ENCODE measurements at places on chromosomes 2 and 18.

- H3K4me1 ChIP-seq: no peaks in the 10 kb centered on the region
- H3K4me3 ChIP-seq: no peak overlapping the region
- no peak for DNase-seq
- peaks cover 37% of the 10 kb centered on the region for H3K27me3 ChIP-seq
- H3K36me3 ChIP-seq: no peaks in the 10 kb centered on the region
Measured at GRCh38 chr2:75431763-75432162, 129.0 kb downstream of the EVA1A start.

- H3K27ac ChIP-seq: no peak overlapping the region
- no peak overlapping the region for H3K4me3 ChIP-seq
- no peaks in the 10 kb centered on the region for H3K27me3 ChIP-seq
- no peaks in the 10 kb centered on the region for H3K4me1 ChIP-seq
- no peak for DNase-seq
- H3K36me3 ChIP-seq: no peaks in the 10 kb centered on the region
Measured at GRCh38 chr2:145380436-145381017, 860.6 kb upstream of the ZEB2 start.

- DNase-seq: peak; percentile 73
- H3K4me1 ChIP-seq: no peaks in the 10 kb centered on the region
- no peaks in the 10 kb centered on the region for H3K27me3 ChIP-seq
- no peaks in the 10 kb centered on the region for H3K36me3 ChIP-seq
- H3K27ac ChIP-seq: peak overlapping the region; percentile 50
Measured at GRCh38 chr2:181715033-181715630, 34.8 kb upstream of the NEUROD1 start.

DNA sequence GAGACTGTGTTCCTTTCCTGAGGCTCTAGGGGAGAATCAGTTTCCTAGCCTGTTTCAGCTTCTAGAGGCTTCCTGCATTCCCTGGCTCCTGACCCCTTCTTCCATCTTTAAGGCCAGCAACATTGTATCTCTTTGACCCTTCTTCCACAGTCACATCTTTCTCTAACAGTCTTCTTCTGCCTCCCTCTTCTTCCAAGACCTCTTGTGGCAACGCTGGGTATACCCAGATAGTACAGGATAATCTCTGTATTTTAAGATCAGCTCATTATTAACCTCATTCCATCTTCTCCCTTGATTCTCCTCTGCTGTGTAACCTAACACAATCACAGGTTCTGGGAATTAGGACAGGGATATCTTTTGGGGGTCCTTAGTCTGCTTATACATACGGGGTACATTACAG lies 8.9 kb upstream of the MYL12A start:
- H3K27ac ChIP-seq: no peak overlapping the region

DNA sequence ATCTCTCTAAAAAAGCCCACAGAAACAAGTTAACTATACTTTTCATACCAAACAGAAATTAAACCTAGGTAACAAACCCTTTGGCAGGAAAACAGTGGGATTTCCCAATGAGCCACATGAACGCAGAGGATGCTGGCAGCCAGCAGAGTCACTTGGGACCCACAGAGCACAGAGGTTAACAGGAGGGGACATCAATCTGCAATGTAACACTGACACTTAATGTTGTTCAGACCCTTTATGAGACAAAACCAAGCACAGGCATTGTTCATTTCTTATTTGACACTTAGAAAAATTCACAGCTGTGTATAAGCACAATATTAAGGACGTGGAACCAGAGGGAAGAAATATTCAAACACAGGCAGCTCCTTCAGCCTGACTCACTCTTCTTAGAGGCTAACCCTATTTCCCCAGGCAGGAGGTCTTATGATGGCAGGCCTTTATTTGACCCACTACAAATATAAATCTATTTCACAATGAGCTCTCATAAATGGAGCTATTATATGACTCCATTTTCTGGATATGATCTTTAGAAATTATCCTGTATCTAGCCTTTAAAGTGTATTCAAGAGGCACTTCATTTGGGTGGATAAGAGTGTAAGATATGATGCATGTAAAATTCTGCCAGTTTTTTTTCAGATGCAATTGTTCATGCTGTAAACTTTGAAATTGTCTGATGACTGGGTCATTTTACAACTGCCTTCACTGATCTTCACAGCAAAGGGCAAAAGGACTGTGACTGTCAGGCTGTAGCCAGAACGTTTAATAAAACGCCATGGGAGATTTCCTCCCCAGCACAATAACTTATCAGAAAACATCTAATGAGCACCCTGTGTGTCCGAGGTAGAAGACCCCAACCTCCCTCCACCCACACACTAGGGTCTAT lies 132.8 kb upstream of the SATB2 start:
- DNase-seq: no peak
- H3K4me3 ChIP-seq: no peak overlapping the region
- peaks cover 5% of the 10 kb centered on the region for H3K27me3 ChIP-seq
- H3K36me3 ChIP-seq: no peaks in the 10 kb centered on the region
- H3K4me1 ChIP-seq: no peaks in the 10 kb centered on the region

DNA sequence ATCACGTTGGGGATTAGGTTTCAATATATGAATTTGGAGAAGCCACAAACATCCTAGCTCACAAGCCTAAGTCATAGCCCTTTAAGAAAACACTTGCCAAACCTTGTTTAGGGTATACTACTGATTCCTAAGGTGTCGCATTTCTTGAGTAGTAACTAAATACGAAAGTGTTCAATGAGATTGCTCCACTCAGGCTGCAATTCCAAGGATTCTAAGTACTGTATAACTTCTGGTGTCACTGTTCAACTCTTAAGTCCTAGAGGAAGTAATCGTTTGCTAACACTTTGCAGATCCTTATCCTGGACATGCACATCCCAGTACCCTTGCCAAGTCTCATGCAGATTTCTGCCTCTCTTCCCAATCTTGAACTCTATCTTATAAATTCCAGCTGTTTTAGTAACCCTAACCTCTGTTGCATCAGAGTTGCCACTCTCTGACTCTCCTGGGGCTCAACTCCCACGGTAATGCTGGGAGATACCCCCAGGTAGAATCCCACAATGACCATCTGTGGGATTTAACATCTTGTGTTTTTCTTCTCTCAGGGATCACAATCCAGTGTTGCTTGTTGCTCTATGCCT lies 122.4 kb downstream of the HIBCH start:
- no peaks in the 10 kb centered on the region for H3K27me3 ChIP-seq
- H3K4me1 ChIP-seq: no peaks in the 10 kb centered on the region
- peaks cover 6% of the 10 kb centered on the region for H3K36me3 ChIP-seq

GRCh38 chr2:42829671-42830440 lies 37.5 kb upstream of the HAAO start:
- peaks cover 11% of the 10 kb centered on the region for H3K4me1 ChIP-seq
- H3K27ac ChIP-seq: no peak overlapping the region
- peaks cover 16% of the 10 kb centered on the region for H3K27me3 ChIP-seq
- no peak overlapping the region for H3K4me3 ChIP-seq
- no peak for DNase-seq
- H3K36me3 ChIP-seq: no peaks in the 10 kb centered on the region

- H3K36me3 ChIP-seq: no peaks in the 10 kb centered on the region
- peaks cover 5% of the 10 kb centered on the region for H3K27me3 ChIP-seq
- H3K4me1 ChIP-seq: no peaks in the 10 kb centered on the region
Measured at GRCh38 chr18:38900445-38900844, 1334.8 kb upstream of the CELF4 start.

GRCh38 chr2:233329489-233330135 lies 22.0 kb downstream of the SAG start:
- H3K36me3 ChIP-seq: no peaks in the 10 kb centered on the region
- no peak overlapping the region for H3K4me3 ChIP-seq
- DNase-seq: no peak
- H3K4me1 ChIP-seq: peaks cover 21% of the 10 kb centered on the region
- no peak overlapping the region for H3K27ac ChIP-seq

- H3K4me1 ChIP-seq: peaks cover 18% of the 10 kb centered on the region
- no peak for DNase-seq
- peaks cover 19% of the 10 kb centered on the region for H3K27me3 ChIP-seq
- peak overlapping the region; percentile 90 for H3K4me3 ChIP-seq
- peaks cover 7% of the 10 kb centered on the region for H3K36me3 ChIP-seq
- H3K27ac ChIP-seq: no peak overlapping the region
Measured at GRCh38 chr18:80147037-80147417, 38.0 kb downstream of the ADNP2 start.

GRCh38 chr2:118089139-118089800 lies 999 bp downstream of the INSIG2 start:
- peak; percentile 42 for DNase-seq
- H3K27me3 ChIP-seq: no peaks in the 10 kb centered on the region
- peaks cover 17% of the 10 kb centered on the region for H3K4me1 ChIP-seq

- no peaks in the 10 kb centered on the region for H3K27me3 ChIP-seq
- H3K4me3 ChIP-seq: no peak overlapping the region
- DNase-seq: no peak
Measured at GRCh38 chr2:48551548-48551947, 21.6 kb downstream of the STON1 start.

GRCh38 chr18:14093307-14093915 lies 38.8 kb downstream of the ZNF519 start:
- DNase-seq: no peak
- H3K4me3 ChIP-seq: no peak overlapping the region
- H3K27ac ChIP-seq: no peak overlapping the region
- peaks cover 12% of the 10 kb centered on the region for H3K4me1 ChIP-seq

DNA sequence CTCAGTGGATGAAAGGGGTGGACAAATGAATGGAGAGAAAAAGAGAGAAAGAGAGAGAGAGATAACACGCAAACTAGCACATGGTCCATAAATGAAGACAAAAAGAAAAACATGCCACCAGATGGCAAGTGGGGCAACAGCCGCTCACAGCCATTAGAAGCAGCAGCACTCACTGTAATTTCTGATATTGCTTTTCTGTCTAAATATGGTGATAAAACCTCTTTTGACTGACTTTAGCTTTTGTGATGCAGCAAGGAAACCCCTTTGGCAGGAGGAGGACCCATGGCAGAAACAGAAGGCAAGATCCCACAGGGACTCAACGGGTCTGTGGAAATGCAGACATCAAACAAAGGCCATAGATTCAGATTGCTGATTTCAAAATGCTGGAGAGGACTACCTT lies 88.0 kb upstream of the CDH20 start:
- H3K36me3 ChIP-seq: no peaks in the 10 kb centered on the region
- H3K4me1 ChIP-seq: no peaks in the 10 kb centered on the region
- H3K4me3 ChIP-seq: no peak overlapping the region
- DNase-seq: no peak
- H3K27ac ChIP-seq: no peak overlapping the region
- H3K27me3 ChIP-seq: no peaks in the 10 kb centered on the region

- H3K27ac ChIP-seq: no peak overlapping the region
- no peak overlapping the region for H3K4me3 ChIP-seq
- no peaks in the 10 kb centered on the region for H3K36me3 ChIP-seq
- peaks cover 28% of the 10 kb centered on the region for H3K27me3 ChIP-seq
- no peaks in the 10 kb centered on the region for H3K4me1 ChIP-seq
Measured at GRCh38 chr2:159989249-159989648, 73.2 kb downstream of the PLA2R1 start.

- peak overlapping the region; percentile 40 for H3K4me3 ChIP-seq
- peaks cover 45% of the 10 kb centered on the region for H3K4me1 ChIP-seq
- peak; percentile 8 for DNase-seq
- H3K27ac ChIP-seq: peak overlapping the region; percentile 98
- peaks cover 22% of the 10 kb centered on the region for H3K36me3 ChIP-seq
Measured at GRCh38 chr2:60867848-60868247, 13.5 kb upstream of the REL start.

- DNase-seq: no peak
- no peak overlapping the region for H3K4me3 ChIP-seq
- peaks cover 6% of the 10 kb centered on the region for H3K4me1 ChIP-seq
Measured at GRCh38 chr2:7111626-7112025, 194.4 kb downstream of the RNF144A start.

GRCh38 chr2:25337276-25337675 lies 4.4 kb downstream of the DNMT3A start:
- peaks cover 68% of the 10 kb centered on the region for H3K4me1 ChIP-seq
- peak overlapping the region; percentile 36 for H3K27ac ChIP-seq
- H3K4me3 ChIP-seq: peak overlapping the region; percentile 69
- no peaks in the 10 kb centered on the region for H3K36me3 ChIP-seq

GRCh38 chr2:216838151-216838550 lies 21.7 kb downstream of the TNP1 start:
- H3K36me3 ChIP-seq: no peaks in the 10 kb centered on the region
- no peak for DNase-seq
- H3K4me1 ChIP-seq: no peaks in the 10 kb centered on the region
- no peak overlapping the region for H3K4me3 ChIP-seq
- peaks cover 16% of the 10 kb centered on the region for H3K27me3 ChIP-seq

DNA sequence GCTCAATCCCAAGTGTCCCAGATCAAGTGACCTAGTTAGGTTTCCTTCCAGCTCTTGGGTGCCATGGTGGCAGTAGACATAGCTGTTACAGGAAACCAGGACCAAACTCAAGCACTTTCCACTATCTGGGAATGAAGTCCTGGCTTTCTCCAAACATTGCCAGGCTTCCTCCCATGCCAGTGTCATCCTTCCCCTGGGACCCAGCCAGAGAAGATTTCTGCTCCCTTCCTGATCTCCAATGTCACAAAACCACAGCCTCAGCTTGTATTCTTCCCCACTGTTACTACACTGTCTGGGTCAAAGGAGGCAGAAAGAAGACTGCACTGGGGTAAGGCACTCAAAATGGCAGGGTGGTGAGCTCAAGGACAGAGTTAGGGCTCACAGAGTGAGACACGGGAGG lies 347.1 kb downstream of the TNS1 start:
- no peaks in the 10 kb centered on the region for H3K36me3 ChIP-seq
- H3K27me3 ChIP-seq: no peaks in the 10 kb centered on the region
- H3K4me3 ChIP-seq: no peak overlapping the region

- peak; percentile 1 for DNase-seq
- no peaks in the 10 kb centered on the region for H3K36me3 ChIP-seq
- H3K27me3 ChIP-seq: no peaks in the 10 kb centered on the region
- no peak overlapping the region for H3K27ac ChIP-seq
- H3K4me3 ChIP-seq: no peak overlapping the region
Measured at GRCh38 chr2:19124135-19124534, 234.3 kb downstream of the OSR1 start.

- peaks cover 19% of the 10 kb centered on the region for H3K27me3 ChIP-seq
- no peak for DNase-seq
- no peaks in the 10 kb centered on the region for H3K4me1 ChIP-seq
- no peak overlapping the region for H3K4me3 ChIP-seq
- H3K27ac ChIP-seq: no peak overlapping the region
- no peaks in the 10 kb centered on the region for H3K36me3 ChIP-seq
Measured at GRCh38 chr2:33131111-33131510, 184.4 kb downstream of the LTBP1 start.

- DNase-seq: peak; percentile 40
- H3K4me3 ChIP-seq: peak overlapping the region; percentile 48
- no peaks in the 10 kb centered on the region for H3K27me3 ChIP-seq
- H3K36me3 ChIP-seq: no peaks in the 10 kb centered on the region
- H3K27ac ChIP-seq: peak overlapping the region; percentile 10
Measured at GRCh38 chr2:27765621-27766286, 5.8 kb upstream of the MRPL33 start.
